ENCODE measurements at places on chromosomes 2 and 18.

- no peak for DNase-seq
These were observed 65.6 kb downstream of the KCNG2 start for GRCh38 chr18:79863161-79864005.

GRCh38 chr18:45044787-45045186 lies 364.1 kb downstream of the SETBP1 start:
- no peak for DNase-seq

DNA sequence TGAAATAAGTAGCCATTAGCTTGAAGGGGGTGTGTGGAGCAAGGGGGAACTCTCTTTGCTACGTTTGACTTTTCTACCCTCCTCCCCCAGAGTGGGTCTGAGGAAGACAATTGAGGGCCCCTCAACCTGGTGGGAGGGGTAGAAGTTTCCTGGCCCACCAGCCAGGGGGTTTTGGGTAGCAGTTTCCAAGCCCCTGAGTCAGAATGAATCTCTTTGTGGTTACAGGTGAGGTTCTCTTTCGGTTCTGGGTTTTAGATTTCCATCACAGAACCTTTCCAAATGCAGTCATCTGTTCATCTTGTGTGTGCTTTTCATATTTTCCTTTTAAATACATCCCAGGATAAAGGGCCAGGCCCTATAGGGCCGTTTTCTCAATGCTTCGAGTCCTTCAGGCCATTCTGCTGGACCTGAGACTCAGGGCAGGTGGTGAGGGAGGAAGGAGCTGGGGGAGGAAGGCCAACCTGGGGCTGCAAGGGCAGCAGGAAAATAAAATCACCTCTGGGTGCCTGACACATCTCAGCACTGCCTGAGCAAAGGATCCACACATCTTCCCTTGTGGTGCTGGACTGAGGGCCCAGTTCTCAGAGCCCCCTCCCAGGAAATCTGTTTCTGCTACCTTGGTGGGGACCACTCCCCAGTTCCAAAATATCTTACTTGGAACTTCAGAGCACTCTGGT lies 4.7 kb downstream of the LBH start:
- peak; percentile 65 for DNase-seq

DNA sequence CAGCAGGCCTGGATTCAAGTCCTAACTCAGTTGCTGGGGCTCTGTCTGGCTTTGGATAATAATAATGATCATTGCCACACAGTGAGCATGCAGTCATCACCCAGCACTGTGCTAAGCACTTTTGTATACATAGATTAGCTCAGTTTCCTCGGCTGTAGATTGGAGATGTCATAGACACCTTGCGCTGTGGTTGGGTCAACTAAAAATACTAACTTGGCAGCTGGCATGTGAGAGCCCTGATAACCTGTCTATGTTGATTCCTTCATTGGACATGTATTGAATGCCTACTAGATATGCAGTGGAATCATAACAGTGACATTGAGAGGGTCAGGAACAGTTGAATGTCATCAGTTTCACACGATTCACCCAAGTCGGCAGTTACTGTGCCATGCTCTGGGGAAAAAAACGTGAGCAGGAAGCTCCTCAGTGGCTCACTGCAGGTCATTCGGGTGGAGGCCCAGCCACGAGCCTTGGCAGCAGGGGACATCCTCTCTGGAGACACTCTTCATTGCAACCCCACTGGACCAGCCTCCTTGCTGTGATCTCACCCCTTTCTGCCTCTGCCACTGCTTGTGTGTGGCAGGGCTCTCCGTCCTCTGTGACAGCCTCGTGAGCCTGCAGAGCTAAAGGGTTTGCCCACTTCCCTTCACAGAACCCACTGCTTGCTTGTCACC lies 85.3 kb downstream of the NPAS2 start:
- DNase-seq: no peak

DNA sequence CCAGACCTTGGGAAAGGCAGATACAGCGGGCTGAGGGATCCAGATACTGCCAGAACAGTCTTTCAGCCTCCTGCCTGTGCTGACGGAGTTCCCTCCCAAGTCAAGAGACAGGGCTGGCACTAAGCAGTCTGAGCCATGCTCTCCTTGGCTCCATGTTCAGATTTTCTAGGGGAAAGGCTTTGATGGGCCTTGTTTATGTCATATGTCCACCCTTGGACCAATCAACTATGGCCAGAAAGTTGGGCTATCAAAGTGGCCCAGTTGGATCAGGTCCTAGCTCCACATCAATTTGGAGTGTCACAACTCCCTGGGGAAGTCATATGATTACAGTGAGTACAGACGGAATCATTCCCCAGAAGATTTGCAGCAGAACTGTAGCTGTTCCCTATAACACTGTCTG lies 152.0 kb downstream of the GREB1L start:
- no peak for DNase-seq

DNA sequence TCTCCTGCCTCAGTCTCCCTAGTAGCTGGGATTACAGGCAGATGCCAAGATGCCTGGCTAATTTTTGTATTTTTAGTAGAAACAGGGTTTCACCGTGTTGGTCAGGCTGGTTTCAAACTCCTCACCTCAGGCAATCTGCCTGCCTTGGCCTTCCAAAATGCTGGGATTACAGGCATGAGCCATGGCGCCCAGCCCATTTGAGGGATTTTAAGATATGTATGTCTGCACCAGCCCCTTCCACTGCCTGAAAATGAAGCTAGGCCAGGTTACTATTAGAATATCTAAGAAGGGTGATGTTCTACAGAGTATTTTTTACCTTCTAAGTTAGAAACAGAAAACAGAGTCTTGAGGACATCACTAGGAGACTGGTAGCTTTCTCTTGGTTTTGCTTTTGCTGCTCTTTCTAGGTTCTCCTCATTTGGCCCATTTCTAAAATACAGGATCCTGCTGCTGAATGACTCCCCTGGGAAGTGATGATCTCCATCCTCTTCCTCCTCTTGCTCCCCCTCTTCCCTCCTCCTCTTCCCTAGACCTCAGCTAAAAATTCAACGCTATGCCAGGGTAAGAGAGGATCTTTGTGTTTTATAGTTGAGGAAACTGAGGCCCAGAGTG lies 118.5 kb downstream of the MYCN start:
- no peak for DNase-seq

DNA sequence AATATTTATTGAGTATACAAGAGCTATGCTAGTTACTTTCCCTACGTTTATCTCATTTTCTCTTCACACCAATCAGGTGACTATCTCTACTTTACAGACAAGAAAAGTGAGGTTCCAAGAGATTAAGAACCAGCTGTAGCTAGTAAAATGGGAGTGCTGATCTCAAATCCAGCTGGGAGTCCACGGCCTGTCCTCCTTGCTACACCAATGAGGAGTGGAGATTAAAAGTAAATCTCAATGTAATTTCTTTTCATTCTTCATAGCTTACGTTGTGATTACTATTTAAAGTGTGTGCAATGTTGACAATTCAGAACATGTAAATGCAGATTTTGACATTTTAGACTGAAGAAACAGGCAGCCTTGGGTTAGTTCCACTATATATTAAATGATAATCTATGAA lies 53.9 kb upstream of the NRP2 start:
- DNase-seq: no peak

- DNase-seq: peak; percentile 31
These were observed 12.7 kb upstream of the FHOD3 start for GRCh38 chr18:36284671-36285295.

GRCh38 chr2:25129901-25130520 lies 38.4 kb downstream of the POMC start:
- no peak for DNase-seq

GRCh38 chr2:119252186-119253113 lies 28.8 kb downstream of the STEAP3 start:
- no peak for DNase-seq

- DNase-seq: no peak
These were observed 433.7 kb downstream of the MBD2 start for GRCh38 chr18:53790786-53791185.

GRCh38 chr2:158825021-158825420 lies 29.9 kb downstream of the DAPL1 start:
- DNase-seq: no peak

- DNase-seq: no peak
These were observed 7.0 kb downstream of the CHCHD5 start for GRCh38 chr2:112591413-112591812.

DNA sequence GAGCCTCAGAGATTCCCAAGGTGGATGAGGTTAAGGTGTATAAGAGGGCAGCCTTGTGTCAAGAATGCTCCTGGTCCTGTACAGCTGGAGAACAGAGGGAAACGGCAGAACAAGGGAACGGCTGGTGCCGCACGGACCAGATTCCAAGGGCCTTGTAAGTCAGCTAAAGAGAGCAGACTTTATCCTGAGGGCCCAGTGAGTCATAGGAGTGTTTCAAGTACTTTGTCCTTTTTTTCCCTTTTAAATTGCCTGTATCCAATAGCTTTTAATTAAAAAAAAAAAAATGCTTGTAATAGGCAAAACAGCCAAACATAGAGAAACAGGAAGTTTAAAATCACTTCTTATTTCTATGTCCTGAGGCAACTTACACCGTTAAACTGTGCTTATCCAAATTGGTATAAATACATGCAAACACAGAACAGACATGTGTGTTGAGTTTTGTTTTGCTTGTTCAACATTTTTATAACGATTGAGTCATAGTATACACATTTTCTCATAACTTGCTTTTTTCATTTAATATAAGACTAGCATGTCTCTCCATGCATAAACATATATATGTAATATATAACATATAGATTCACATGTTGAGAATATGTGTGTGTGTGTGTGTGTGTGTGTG lies 42.1 kb upstream of the EVA1A start:
- no peak for DNase-seq

DNA sequence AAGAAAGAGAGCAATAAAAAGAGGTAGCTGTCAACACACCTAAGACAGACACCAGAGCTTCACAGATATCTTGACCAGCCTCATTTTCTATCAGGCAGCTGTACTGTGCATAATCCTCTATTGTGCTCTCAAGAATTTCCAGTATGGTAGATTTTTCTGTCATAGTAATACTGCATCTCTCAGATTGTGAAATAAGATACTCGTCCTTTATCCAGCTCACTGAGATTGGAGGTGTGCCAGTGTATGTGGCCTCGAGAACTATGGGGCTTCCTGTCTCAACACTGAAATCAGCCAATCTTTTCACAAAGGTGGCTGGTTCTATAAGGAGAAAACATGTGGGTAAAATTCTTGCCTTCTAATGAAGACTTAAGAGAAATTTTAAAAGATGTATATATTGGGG lies 88.9 kb downstream of the TTN start:
- DNase-seq: no peak

GRCh38 chr18:9919564-9920232 lies 5.9 kb downstream of the VAPA start:
- no peak for DNase-seq

GRCh38 chr2:3241971-3242746 lies 135.5 kb downstream of the EIPR1 start:
- no peak for DNase-seq

DNA sequence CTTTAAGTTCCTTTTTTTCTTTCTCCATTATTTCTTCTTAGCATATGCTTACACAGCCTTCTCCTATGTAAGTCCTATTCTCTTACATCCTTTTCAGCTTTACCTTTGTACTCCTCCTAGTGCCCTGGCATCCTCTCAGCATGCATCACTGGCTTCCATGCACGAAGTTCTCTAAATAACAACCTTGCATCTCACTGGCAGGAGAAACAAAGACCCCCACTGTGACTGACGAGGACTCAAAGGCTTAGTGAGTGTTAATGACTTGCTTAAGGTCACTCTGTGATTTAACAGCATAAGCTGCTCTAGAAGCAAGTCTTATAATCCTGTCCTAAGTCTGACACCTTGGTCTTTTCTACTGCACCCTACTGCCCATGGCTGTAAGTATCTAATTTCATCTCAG lies 1236.0 kb upstream of the CELF4 start:
- no peak for DNase-seq

- DNase-seq: no peak
These were observed 256.4 kb downstream of the SP3 start for GRCh38 chr2:173708806-173709205.

DNA sequence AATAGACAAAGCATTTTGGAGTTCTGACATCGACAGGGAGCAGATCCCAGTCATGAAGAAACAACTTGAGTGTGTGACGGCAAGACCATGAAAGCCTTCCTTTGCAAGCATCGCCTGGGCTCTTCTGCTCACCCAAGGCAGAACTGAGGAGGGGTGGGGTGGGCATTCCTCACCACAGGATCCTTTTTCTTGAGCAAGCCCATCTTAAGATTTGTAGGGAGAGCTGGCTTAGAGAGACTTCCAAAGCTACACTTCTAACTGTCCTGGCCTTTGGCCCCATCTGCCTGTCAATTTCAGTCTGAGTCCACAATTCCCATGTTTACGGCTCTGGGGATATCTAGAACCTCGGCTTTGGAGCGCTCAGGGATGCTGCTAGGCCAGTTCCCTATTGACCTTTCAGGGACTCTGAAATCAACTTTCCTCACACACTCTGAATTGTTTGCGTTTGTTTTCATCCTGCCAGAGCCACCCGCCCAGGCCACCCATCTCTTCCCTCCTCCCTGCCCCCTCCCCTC lies 3.7 kb downstream of the KLHL14 start:
- DNase-seq: no peak

DNA sequence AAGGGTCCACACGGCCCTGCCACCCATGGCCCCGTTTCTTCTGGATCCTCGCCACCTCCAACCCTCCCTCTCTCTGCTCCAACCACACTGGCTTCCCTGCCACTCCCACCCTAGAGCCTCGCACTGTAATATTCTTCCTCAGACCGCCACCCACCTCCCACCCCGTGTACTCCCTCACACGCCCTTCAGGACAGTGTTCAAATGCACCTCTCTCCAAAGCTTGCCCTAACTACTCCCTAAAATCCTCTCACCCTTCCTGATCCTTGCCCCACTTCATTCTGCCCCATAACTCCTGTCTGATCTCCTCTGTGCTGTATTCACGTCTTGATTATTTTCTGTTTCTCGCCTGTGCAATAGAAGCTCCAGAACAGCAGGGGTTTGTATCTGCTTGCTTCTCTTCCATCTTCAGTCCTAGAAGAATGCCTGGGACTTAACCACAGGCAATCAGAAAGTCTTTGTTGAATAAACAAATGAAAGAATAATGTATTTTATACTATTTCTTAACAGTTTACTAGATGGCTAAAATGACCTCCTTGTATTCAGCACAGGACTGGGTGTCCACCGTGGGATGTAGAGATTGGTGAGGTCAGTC lies 25.5 kb downstream of the EPB41L3 start:
- DNase-seq: no peak

- DNase-seq: no peak
These were observed 68.4 kb downstream of the TANK start for GRCh38 chr2:161228511-161229240.

- DNase-seq: no peak
These were observed 78.1 kb upstream of the PDE1A start for GRCh38 chr2:182504903-182505302.

Data from activated CD8-positive, alpha-beta memory T cell treated with anti-CD3 and anti-CD28 coated beads, Interleukin-2, amount 50 U/mL, for 4 hours (primary cell).